NCI-H187 (cell line): ENCODE measurements at places on chromosomes 4 and X.

GRCh38 chr4:116632269-116632668 is 453.1 kb downstream of the TRAM1L1 start:
- no peak for DNase-seq

DNA sequence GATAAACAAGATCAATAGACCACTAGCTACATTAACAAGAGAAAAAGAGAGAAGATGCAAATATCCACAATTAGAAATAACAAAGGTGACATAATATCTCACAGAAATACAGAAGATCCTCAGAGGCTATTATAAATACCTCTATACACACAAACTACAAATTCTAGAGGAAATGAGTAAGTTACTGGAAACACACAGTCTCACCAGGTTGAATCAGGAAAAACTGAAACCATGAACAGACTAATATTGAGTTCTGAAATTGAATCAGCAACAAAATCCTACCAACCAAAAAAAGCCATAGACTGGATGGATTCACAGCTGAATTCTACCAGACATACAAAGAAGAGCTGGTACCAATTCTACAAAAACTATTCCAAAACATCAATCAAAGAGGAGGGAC is 211.8 kb upstream of the CPEB2 start:
- no peak for DNase-seq

GRCh38 chr4:152459326-152459725 is 76.6 kb downstream of the FBXW7 start:
- no peak for DNase-seq

- DNase-seq = no peak
Observed at GRCh38 chr4:7342223-7343080, 92.3 kb downstream of the PSAPL1 start.

- DNase-seq = no peak
Observed at GRCh38 chr4:139853309-139853708, 187.7 kb downstream of the MGST2 start.
